ENCODE measurements at places on chromosomes 1 and 21.

DNA sequence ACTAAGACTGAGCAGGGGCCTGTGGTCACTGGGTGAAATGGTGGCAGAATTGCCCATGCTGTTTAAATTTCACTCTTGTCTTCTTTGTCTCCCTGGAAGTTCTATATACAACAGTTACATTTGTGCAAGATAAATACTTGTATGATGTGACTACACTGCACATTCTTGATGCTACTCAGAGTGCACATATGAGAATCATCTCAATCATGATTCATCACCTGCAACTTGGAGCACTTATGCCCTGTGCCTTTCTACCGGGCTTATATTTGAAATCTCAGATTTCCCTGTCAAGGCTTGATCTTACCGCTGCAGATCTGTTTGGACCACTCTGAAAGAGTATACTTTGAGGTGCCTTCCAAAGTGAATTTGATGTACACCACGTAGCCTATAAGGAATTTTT lies 10.6 kb downstream of the PGM1 start:
- no peak for DNase-seq

GRCh38 chr1:162026881-162027280 lies 3.2 kb upstream of the OLFML2B start:
- no peak for DNase-seq

GRCh38 chr1:96313216-96313615 lies 408.4 kb upstream of the PTBP2 start:
- no peak for DNase-seq

GRCh38 chr1:62294261-62294660 lies 25.0 kb downstream of the KANK4 start:
- DNase-seq, result no peak

- DNase-seq, result no peak
Observed at GRCh38 chr1:225653463-225654276, 747 bp upstream of the ENAH start.

DNA sequence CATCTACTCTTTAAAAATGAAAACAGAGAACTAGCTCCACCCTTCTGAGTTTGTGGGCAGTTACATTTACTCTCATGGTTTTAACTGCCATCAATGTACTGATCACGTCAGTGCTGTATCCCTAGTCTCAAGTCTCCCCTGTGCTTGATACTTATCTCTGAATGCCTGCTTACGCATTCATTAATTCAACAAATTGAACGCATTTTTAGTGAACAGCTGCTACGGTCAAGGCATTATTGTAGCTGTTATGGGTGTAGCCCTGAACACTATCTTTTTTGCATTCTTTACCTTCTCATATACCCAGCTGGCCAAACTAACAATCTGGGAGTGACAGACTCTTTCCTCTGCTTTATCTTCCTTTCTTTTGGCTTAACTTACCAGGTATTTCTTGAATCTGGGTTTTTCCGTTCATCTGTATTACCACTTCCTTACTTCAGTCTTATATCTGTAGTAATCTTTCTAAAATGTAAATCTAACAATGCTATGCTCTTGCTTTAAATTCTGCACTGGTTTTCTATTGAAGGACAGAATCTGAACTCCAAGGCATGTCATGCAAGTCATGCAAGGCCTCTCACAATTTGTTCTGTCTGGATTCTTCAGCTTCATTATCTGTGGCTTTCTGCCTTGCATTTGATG lies 33.3 kb downstream of the SMG7 start:
- DNase-seq, result no peak

GRCh38 chr1:243470502-243470901 lies 214.7 kb downstream of the SDCCAG8 start:
- no peak for DNase-seq

- no peak for DNase-seq
Observed at GRCh38 chr1:85502625-85503083, 37.7 kb upstream of the DDAH1 start.

DNA sequence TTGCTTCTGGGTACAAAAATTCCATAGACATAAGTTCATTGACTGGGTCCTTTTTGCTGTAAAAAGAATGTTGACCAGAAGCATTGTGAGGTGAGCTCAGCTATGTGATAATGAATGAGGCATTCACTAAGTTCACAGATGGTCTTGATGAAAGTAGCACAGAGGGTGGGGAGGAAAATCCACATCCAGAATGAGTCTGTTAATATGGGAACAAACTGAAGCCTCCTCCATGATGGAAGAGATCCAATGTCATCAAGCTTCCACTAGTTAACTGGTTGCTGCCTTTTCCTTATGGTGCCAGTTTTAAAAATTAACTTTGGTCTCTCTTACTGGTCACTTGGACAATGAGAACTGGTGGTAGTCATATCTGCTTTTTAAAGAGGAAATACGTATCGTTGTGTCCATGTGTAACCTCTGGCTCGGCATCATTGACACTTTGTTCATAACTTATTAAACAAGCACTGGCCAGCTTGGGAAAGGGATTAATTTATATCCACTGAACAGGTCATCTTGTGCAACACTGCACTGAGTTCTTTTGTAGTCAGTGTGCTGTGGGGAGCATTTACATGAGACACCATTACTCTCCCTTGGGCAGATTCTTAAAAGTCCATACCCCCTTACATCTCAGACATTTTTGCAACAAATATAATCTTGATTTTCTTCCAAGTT lies 88.6 kb downstream of the ADAMTS1 start:
- DNase-seq, result no peak

- DNase-seq, result peak; percentile 60
Observed at GRCh38 chr1:15430787-15431570, 7.3 kb upstream of the CTRC start.

- no peak for DNase-seq
Observed at GRCh38 chr1:113211467-113211866, 138.5 kb downstream of the LRIG2 start.

- no peak for DNase-seq
Observed at GRCh38 chr1:163604896-163605295, 283.1 kb downstream of the NUF2 start.

GRCh38 chr1:31669786-31670592 lies 25.3 kb upstream of the PEF1 start:
- DNase-seq, result no peak

DNA sequence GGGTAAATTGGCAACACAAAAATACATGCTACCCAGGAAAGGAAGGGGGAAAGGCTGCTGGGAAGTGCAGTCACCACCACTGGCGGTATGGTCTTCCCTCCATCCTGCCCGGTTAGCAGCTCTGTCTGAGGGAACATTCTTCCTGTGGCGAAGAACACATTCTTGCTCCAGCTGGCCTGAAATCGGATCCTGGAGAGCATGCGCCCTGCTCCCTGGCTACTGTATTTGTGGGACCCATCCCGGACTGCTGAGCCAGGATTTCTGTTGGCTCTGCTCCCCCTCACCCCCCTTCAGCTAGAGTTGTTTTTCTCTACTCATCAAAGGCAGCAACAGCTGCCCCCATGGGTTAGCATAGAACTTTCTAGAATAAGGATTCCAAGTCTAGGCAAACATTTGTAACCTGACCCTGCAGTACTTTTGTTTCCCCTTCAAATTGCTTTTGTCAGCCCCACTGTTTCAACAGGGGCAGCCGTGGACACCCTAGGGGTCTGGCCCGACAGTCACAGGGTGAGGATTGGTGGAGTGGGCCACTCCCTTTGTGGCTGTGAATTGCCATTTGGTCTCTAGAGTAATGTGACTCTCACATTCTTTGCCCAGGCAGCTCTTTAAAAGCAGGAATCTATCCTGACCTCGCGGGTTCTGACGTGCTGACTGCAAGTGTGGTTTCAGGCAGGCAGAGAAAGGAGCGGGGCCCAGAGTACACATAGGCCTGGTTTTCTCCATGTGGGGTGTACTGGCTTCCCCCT lies 157.7 kb downstream of the TOMM20 start:
- DNase-seq, result no peak

DNA sequence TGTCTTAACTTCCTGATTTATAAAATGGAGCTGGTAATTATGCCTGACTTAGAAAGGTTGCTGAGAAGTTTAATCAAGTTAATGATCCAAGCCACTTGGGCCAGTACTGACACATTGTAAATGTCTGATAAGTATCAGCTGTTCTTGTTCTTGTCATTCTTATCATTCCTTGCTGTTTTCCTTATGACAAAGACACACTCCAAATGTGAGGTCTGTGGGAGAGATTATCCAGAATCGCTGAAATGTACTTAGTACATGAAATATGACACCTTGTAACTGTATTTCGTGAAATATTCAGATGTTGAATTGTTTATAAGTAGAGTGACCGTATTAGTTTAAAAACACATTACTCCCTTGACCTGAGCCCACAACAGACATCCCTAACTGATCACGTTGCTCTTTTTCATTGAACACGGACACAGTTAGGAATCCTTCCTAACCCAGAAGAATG lies 6.1 kb downstream of the AADACL4 start:
- no peak for DNase-seq

DNA sequence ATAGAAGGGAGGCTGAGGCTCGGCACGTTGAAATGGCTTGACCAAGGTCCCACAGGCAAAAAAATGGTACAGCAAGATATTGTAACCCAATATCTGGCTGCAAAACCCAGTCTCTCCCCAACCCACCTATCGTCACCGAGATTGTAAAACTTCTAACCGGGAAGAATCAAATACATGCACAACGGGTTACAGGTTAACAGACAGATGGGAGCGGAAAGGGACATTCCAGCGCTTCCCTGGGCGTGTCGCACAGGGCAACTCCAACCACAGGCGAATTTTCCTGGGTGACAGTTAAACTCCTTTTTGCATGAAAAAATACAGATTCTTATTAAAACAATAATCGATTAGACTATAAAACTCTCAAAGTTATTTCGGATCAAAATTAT lies 31.8 kb upstream of the JUN start:
- DNase-seq, result no peak

GRCh38 chr1:98099501-98099900 lies 178.7 kb upstream of the DPYD start:
- DNase-seq, result no peak

DNA sequence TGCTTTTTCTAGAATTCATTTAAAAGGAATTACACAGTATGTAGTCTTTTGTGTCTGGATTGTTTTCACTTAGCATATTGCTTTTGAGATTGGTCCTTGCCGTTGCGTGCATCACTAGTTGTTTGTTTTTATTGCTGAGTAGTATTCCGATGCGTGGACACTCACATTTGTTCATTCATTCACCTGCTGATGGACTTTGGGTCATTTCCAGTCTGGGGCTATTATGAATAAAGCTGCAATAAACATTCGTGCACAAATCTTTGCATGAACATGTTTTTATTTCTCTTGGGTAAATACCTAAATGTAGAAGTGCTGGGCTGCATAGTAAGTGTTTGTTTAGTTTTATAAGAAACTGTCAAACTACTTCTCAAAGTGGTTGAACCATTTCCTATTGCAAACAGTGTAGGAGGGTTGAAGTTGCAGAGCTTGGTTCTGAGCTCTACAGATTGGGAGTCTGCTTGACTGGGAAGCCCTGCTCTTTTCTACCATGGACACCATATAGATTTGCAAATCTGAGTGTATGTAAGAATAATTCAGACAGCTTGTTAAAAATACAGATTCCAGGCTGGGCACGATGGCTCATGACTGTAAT lies 404.7 kb upstream of the PROX1 start:
- no peak for DNase-seq
